Urothelium cell line (cell line): ENCODE measurements at places on chromosomes 5 and 9.

DNA sequence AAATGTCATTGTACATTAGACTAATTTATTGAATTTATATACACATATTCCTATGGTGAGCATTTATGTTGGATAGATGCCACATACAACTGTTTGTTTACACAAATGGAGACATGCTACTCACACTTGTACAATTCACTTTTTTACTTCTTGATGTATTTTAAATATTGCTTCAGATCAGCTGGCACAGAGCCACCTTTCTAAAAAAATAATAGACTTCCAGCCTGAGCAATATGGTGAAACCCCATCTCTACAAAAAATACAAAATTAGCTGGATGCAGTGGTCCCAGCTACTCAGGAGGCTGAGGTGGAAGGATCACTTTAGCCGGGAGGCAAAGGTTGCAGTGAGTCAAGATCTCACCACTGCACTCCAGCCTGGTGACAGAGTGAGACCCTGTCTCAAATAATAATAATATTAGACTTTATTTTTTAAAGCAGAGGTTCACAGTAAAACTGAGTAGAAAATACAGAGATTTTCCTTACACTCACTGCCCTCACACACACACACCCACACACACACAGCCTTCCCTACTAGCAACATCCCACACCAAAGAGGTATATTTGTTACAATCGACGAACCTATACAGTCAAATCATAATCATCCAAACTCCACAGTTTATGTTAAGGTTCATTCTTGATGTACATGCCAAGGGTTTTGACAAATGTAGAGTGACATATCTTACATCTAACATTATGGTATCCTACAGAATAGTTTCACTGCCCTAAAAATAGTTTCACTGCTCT is 16.5 kb upstream of the ADRB2 start:
- DNase-seq: no peak

- no peak for DNase-seq
These were observed 39.9 kb downstream of the COL15A1 start for GRCh38 chr9:98983295-98984268.

DNA sequence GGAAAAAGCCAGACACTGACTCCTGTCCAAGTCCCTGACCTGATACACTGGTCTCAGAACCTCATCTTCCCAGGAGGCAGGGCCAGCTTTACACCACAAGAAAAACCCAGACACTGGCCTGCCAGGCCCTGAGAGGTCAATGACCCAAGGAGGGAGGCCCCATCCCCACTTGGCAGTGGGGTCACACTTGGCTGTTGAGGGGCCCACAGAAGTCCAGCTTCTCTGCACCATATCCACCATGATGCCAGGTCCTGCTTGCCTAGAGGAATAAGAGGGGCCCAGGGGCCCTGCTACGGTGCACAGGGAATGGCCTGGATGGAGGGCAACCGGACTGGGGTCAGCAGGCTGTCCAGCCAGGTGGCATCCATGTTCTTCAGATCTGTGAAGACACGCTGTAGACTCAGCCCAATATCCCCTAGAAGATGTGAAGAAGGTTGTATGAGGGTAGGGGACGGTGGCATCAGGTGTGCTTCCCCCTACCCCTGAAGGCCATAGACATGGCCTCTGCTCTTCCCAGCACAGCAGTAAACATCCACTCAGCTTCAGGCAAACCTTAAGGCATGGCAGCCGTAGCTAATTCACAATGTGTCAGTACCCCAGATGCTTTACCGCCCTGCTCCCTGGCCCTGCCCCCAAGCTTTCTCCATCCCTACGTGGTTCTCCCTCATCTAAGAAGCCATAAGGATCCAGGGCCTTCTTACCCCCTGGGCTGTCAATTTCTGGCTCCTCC is 6.7 kb downstream of the IRF1 start:
- DNase-seq: no peak

DNA sequence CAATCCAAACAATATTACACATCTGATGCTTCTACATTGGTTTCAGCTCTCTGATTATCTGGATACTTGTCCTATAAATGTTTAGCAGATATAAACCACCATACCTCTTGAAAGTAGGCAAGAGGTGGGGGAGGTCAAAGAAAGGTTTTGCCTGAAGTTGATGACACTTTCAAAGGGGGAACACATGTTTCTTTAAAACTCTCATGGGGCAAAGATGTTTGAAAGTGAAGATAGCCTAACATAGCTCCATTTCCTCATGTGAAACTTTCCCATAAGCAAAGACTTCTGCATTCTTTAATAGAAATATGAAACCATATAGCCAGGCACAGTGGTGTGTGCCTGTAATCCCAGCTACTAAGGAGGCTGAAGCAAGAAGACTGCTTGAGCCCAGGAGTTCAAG is 62.1 kb downstream of the CETN3 start:
- no peak for DNase-seq

DNA sequence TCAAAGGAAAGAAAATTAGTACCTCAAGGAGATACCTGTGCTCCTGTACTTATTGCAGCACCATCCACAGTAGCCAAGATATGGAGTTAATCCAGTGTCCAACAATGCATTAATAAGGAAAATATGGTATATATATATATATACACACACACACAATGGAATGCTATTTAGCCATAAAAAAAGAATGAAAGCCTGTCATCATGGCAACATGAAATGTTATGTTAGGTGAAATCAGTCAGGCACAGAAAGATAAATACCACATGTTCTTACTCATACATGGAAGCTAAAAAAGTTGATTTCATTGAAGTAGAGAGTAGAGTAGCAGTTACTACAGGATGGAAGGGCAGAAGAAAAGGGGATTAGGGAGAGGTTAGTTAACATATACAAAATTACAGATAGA is 601.5 kb downstream of the ANXA1 start:
- no peak for DNase-seq

DNA sequence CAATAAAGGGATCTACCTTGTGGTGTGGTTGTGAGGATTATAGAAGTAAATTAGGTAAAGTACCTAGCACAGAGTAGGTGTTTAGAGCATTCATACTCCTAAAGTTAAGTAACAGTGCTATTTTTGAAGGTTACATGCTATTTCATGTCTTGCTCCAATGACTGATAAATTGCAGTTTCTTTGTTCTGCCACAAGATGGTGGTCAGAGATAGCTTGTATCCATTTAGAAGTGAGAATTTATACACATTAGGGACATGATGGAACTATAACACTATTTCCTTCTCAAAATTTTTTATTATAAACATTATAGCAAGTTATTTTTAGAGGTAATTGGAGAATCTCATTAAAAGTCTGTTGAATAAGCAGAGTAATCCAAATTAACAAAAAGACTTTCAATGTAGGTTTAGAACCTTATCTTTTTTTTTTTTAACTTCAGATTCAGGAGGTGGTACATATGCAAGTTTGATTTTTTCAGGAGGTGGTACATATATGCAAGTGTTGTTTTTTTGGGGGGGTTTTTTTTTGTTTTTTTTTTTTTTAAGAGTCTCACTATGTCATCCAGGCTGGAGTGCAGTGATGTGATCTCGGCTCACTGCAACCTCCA is 17.1 kb downstream of the MTREX start:
- peak; percentile 34 for DNase-seq

DNA sequence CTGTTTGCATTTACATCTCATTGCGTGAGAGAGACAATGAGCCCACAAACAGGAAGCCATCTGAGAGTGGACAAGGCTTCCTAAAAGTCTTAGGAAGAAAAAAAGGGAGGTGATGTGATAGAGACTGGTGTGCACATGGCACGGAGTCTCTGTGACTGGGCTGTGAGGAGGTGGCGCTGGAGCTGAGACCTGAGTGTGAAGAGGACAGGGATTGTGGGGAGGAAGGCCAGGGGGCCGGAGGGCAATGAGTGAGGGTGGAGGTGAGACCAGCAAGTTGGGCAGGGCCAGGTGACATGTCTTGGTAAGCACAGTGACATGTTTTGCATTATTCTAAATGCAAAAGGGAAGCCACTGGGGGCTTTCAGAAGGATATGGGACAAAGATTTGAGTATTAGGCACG is 45.0 kb downstream of the TSPAN17 start:
- DNase-seq: no peak

DNA sequence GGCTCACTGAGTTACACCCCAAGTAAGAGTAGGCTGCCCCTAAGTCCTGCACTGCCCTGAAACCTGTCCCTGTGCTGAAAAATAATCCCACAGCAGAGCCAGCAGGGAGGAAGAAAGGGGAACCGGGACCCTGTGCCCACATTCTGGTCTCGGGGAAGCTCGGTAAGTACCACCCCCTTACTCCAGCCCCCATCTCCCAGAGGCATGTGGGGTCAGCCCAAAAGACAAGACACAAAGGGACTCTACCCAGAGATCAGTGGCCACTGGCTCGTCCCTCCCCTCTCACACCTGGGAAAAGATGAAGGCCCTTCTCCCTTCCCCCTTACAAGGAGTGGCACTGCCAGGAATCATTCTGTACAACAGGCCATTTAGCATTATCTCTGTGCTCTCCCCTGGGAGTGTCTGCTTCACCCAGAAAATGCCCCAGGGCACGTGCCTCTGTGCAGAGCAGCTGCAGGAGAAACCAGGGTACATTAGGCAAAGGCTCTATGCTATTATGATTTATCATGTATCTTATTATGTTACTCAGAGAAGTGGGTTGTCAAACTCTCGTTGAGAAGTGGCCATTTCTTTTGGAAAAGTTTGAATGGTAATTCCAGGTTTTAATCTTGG is 71.3 kb downstream of the NDFIP1 start:
- DNase-seq: no peak

DNA sequence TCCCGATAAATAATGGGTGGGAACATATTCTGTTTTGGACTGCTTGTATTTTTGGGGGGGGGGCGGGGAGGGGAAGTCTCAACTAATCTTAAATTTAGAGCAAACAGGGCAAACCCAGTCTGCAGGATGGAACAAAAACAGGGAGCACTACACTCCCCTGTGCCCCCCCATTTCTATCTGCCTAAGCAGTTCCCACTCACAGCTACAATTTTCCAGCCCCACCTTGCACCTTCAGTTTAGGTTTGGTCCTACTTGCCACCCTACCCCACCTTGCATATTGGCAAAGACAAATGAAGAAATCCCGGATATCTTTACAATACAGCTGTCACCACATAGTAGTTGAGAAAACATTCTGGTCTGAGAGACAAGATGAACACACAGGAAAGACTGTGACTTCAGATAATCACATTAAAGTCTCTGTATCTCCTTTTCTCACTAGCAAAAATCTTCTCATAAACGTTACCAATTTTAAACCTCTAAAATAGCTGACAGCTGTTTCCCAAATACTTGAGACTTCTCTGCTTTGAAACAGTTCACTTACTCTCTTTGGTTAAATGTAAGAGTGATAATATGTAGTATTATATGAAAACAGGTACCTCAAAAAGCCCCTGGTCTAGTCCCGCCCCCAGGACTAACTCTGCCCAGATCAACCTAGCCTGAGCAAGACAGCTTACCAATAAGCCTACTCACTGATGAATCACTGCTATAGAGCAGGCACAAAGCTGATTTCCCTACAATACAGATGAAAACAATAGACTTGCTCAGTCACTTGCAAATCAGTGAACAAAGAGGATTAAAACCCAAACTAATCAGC is 5.2 kb upstream of the RAPGEF6 start:
- no peak for DNase-seq

DNA sequence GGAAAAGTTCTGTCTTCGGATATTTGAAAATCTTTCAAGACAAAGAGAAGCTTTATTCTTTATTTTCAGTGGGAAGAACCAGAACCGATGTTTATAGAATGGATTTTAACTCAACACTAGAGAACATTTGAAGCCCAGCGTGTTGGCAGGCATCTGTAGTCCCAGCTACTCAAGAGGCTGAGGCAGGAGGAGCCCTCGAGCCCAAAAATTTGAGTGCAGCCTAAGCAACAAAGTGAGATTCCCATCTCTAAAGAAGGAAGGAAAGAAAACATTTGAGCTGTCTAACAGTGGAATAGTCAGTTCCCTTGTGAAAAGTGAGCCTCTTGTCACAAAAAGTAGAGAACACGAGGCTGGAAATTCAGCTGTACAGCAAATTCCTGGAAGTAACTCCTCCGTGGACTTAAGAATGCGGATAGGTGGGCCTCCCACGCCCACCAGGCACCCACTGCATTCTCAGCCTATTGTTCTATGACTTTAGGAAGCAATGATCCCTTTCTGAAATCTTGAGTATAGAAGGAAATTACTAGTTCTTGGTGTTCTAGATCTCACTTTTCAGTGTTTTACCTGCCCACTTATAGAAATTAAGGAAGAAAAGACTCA is 2.3 kb upstream of the PTPDC1 start:
- no peak for DNase-seq

GRCh38 chr5:100551183-100551582 is 16.0 kb downstream of the FAM174A start:
- no peak for DNase-seq

DNA sequence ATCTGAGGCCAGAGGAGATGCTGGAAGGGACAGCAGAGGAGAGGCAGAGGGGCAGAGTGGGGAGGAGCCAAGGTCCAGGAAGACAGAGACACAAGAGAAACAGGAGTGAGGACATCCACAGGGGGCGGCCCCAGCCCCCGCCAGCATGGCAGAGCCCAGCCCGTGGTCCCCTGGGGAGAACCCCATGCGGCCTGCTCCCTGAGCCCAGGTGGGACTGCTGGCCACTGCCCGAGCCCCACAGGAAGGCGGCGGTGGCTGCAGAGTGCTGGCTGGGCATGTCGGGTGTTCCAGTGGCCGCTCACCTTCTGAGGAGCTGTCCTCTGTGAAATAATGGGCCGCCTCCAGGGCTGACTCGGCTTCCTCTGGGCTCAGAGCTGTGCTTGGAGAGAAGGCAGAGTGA is 8.9 kb upstream of the MRNIP start:
- no peak for DNase-seq

- no peak for DNase-seq
These were observed 119.0 kb upstream of the LIFR start for GRCh38 chr5:38675443-38675842.

GRCh38 chr5:10876006-10876744 is 115.1 kb upstream of the DAP start:
- DNase-seq: no peak

DNA sequence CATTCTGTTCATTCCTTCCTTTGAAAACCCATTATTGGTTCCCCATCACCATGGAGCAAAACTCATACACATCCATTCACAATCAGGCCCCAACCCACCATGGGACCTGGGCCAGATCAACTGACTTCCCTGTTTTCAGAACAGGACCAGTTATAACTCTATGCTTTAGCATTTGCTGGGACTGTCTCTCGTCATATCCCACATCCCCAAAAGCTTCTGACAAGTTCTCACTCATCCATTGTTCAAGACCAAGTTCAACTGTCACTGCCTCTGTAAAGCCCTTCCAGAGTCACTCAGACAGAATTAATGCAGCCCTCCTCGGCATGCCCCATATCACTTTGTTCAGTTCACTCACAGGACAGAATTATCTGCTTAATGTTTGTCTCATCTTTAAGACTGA is 4.0 kb downstream of the FAM169A start:
- no peak for DNase-seq

DNA sequence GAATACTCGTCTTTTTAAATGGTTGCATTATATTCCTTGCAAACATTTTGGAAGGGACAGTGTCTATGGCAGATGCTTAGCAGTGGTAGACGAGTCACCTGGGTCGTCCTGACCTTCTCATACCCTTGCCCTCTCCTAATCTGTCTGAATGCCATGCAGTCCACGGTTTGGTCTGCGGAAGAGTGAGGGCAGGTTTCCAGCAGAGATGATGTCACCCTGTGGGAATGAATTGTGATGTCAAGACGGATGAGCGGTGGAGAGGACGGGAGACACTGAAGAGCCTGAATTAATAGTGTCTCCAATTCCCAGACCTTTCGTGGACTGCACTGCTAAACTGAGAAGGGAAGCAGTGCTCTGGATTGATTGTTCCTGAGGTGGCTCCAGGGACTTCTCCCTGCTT is 329.0 kb upstream of the PANK3 start:
- DNase-seq: peak; percentile 71

GRCh38 chr9:4987961-4988421 is 2.9 kb downstream of the JAK2 start:
- DNase-seq: peak; percentile 26

GRCh38 chr9:71916834-71917534 is 5.5 kb downstream of the C9orf85 start:
- DNase-seq: no peak
